ENCODE measurements at places on chromosomes 1 and 21. TPM values are rescaled to one million over a fixed set of nuclear protein-coding genes. Genes with fewer than 3 reads are reported as not detected.

Gene CCDC181
- 14.8 TPM for polyA plus RNA-seq

- no peak overlapping the region for H3K27ac ChIP-seq
- no peak for DNase-seq
- H3K27me3 ChIP-seq, result no peaks in the 10 kb centered on the region
Measured at GRCh38 chr1:58067082-58067481, 479.4 kb downstream of the OMA1 start.

GRCh38 chr1:230866171-230867070 lies 1.9 kb downstream of the C1orf198 start:
- H3K36me3 ChIP-seq, result peaks cover 8% of the 10 kb centered on the region
- H3K27me3 ChIP-seq, result no peaks in the 10 kb centered on the region
- peak overlapping the region; percentile 88 for H3K27ac ChIP-seq
- DNase-seq, result no peak
- peaks cover 44% of the 10 kb centered on the region for H3K4me1 ChIP-seq

- H3K4me3 ChIP-seq, result no peak overlapping the region
- no peaks in the 10 kb centered on the region for H3K27me3 ChIP-seq
- DNase-seq, result no peak
- no peak overlapping the region for H3K27ac ChIP-seq
Measured at GRCh38 chr1:161678500-161678899, 15.6 kb downstream of the FCGR2B start.

DNA sequence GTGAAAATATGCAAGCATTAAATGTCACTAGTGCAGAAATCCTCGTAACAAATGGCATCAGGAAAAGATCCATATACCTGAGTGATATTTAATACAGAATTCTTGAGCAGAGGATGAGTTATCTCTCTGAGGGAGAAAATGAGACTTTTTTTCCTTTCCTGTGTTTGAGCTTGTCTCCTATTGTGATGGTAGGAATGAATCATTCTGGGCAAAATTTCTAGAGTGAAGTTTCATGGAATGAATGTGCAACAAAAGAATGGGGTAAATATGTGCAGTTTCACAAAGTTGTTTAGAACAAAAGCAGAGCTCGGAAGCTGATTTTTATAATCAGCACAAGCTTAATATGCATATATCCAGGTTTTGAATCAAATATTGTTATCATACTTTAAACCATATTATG lies 4.6 kb downstream of the CTPS1 start:
- H3K27ac ChIP-seq, result no peak overlapping the region
- peaks cover 13% of the 10 kb centered on the region for H3K4me1 ChIP-seq
- H3K4me3 ChIP-seq, result no peak overlapping the region
- H3K36me3 ChIP-seq, result peaks cover 18% of the 10 kb centered on the region
- H3K27me3 ChIP-seq, result no peaks in the 10 kb centered on the region
- no peak for DNase-seq

GRCh38 chr1:15623435-15623834 lies 6.2 kb downstream of the DDI2 start:
- H3K4me1 ChIP-seq, result peaks cover 8% of the 10 kb centered on the region
- DNase-seq, result no peak
- no peaks in the 10 kb centered on the region for H3K36me3 ChIP-seq
- H3K27ac ChIP-seq, result no peak overlapping the region
- H3K27me3 ChIP-seq, result no peaks in the 10 kb centered on the region

Measured in spinal cord (tissue), 10 donors.